ENCODE measurements at places on chromosomes 7 and 10.

- no peak for DNase-seq
These were observed 158.4 kb downstream of the BBS9 start for GRCh38 chr7:33287738-33288137.

- no peak for DNase-seq
These were observed 45.5 kb upstream of the LRRN3 start for GRCh38 chr7:111045449-111045848.

DNA sequence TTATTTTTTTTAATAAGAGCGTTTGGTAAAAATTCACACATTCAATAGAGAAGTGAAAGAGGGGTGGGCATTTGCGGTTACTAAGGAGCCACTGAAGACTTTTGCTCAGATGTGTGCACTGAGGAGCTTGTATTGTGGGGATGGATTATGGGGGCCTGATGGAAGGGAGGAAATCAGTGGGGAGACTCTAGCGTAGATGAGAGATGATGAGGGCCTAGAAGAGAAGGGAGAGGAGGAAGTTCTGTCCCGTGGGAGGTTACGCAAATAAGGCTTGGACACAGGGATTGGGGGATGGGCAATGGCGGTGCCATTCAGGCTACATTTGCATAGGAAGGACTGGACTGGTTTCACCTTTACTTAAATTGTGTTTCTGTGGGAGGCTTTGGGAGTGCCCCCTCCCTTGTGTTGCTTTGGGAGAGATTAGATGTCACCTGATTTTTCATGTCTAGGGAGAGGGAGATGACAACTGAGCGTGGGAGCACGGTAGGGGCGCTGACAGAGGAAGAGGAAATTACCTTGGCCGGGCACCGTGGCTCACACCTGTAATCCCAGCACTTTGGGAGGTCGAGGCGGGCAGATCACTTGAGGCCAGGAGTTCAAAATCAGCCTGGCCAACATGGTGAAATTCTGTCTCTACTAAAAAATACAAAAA is 2.2 kb upstream of the HIP1 start:
- DNase-seq = no peak

DNA sequence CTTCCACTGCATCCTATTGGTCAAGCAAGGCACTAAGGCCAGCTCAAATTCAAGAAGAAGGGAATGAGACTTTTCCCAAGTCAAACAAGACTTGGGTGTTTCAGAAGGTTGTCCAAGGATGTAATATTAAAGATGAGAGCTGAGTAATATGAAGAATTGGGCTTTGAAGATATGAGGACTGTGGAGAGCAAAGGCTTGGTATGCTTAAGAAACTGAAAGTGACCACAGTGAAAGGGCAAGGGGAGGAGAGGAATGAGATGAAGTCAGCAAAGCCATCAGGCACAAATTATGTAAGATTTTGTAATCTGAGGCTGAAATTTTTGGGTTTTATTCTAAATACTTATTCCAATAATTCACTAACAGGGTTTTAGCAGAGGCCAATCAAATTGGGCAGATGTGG is 38.6 kb upstream of the NPY start:
- no peak for DNase-seq

- DNase-seq = no peak
These were observed 5.3 kb downstream of the MMRN2 start for GRCh38 chr10:86952106-86952505.

DNA sequence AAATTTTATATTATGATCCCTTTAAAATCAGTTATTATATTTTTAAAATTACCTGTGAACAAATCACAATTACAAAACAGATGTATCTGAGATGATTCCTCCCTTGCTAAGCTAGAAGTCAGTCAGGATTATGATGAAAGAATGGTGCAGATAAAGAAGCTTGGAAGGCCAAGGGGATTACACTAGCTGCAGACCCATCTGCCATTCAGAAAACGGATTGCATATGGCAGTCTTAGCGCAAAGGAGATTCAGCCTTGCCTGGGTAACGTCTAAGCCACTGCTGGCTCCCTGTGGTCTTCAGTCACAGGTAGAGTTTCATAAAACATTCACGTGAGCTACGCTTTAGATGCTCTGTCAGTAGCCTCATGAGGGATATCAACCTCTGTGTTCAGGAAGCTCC is 222.2 kb downstream of the POU6F2 start:
- no peak for DNase-seq

GRCh38 chr7:98240961-98241673 is 10.9 kb downstream of the TECPR1 start:
- DNase-seq = peak; percentile 54

DNA sequence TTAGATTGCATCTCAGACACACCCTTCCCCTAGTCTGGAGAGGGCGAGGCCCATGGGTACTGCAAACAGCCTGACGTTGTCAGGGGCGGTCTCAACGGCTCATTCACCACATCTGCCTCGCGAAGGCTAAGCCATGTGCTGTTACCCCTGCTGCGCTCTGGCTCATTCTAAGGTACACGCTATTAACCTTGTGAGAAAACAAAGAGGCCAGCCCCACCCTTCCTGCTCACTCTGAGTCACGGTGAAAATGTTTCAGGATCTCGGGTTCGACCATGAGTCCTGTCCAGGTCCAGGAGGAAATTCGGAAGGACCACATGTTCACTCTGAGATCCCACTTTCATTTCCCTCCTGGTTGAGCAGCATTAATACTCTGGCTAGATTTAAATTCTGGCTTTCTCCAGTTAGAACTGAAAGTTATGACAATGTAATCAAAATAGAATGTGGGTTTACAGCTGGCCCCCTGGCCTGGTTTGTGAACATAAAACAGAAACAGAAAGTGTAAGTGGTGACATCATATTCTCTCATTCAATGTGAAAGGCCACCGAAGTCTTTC is 55.2 kb downstream of the EGFR start:
- DNase-seq = peak; percentile 32

GRCh38 chr7:127512663-127513062 is 72.7 kb downstream of the GCC1 start:
- DNase-seq = no peak

- DNase-seq = peak; percentile 47
These were observed 66.9 kb downstream of the MCMBP start for GRCh38 chr10:119805702-119806230.

DNA sequence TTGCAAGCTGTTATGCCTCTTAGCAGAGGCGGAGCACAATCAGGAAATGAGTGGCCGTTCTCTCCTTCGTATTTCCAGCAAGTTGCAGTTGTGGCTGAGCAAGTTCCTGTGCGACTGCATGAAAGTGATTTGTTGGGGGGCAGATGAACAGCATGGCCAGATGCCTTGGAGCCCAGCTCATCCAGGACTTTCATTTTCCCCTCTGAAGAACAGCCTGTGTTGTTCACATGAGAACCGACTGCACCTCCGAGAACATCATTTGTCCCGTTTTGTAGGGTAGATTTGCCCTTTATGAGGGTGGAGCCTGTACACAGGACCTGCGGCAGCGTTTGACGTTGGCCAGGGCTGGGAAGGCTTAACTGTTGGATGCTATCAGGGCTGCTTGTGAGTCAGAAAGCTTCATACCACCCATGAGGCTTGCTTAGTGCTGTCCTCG is 4.4 kb downstream of the BAG3 start:
- peak; percentile 84 for DNase-seq

DNA sequence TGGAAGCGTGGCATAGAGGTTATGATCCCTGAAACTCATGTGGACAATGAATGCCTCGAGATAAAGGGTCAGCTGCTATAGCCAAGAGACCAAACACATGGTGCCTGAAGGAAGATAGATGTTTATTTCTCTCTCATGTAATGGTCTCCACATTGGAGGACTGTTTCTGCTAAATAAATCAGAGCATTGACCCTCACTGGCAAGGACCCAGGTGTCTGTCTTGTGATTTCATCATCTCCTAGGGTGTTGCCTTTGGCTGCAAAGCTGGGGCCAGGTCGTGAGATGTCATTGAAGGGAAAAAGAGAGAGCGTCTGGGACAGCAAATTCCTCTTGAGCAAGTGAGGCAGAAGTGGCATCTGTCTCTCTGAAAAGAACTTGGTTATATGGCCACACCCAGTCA is 64.6 kb downstream of the JCAD start:
- DNase-seq = no peak

DNA sequence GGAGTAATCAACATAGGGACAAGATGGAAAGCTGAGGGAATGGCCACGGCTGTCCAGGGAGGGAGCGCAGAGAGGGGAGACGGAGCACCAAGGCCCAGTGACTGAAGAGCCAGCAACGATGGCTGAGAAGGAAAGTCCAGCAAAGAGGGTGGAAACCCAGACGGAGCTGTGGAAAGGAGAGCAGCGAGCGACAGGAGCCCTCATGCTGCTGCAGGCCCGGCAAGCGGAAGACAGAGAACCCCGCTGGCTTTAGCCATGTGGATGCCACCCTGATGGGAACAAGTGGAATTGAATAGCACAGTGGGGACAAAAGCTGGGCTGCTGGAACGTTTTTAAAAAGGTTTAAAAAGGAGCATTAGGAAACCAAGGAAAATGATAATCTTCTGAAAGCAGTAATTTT is 82.9 kb upstream of the DDC start:
- DNase-seq = no peak

- DNase-seq = no peak
These were observed 540.7 kb downstream of the MAGI2 start for GRCh38 chr7:78912781-78913180.

- no peak for DNase-seq
These were observed 38.5 kb upstream of the MTPN start for GRCh38 chr7:136015638-136016037.

DNA sequence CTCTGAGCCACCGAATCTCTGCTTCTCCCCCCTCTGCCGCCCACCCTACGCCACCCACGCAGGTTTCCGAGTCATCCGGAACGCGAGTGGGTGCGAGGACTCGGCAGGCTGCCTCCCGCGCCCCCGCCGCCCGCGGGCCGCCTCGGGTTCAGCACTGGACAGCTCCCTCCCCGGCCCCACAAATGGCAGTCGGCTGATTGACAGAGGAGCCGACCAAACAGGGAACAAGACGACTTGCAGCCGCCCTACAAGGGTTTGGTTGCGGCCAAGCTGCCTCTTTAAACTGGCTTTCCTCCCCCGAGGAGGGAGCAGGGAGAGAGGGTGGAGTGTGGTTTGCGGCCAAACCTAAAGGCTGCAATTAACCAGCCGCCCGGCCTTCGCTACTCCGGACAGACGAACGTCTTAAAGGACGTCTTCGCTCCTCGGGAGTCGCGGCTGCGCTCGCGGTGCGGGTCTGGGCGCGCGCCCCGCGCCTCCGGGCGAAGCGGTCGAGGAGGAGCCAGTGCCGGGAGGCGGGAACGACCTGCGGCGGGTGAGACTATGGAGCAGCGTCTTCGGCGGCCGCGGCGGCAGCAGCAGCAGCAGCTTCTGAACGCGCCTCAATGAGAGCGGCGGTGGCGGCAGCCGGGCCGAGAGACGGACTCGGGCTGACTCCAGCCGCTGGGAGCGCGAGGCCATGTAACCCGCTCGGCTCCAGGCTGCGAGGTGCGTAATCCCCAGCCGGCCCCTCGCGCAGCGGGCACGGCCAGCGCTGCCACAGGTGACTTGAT is at the start of gene GPR158:
GPR158 (plus strand) TSS at position 541 of the 770 bp plus-strand sequence. CDS start 420 bp downstream, outside the sequence.
- DNase-seq = peak; percentile 86

DNA sequence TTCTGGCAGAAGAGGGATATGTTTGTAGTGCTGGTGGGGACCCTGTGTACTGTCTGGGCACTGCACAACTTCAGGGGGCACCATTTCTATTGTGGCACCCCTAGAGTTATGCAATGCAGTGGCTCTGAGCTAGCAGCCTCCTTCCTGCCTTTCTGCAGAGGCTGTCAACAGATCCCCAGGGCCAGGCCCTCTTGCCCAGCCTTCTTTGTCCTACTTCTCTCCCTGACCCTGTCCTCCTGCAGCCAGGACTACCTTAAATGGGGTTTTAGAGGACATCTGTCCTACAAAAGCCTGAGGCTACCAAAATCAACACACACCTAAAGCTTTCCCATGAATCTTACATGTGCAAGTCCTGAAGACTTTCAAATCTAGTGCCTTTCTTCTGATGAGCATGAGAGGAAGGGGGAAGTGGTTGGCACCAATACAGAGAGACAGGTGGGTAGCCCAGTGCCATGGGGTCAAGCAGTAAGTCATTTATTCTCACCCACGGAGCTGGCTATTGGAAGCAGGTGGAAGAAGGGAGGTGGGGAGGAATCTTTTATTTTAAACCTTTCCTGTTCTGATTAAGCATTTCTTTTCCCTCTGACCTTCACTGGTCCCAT is 2.4 kb downstream of the SPOCK2 start:
- no peak for DNase-seq

DNA sequence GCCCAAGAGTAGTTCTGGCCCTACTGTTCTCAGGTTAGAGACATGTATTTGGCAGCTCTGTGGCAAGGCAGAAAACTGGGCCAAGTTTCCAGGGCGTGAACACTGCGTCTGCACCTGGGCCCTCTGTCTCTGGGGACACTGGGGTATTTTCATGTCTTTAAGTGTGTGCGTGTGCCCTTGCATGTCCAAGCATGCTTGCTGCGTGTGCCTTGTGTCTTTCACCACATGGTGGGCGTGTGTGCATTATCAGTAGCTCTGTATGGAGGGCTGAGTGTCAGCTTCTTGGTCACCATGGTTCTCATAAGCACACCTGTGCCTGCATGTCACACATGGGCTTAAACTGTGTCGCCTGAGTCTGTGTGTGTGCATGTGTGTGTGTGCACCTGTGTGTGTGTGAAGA is 69.3 kb downstream of the HIPK2 start:
- no peak for DNase-seq

- no peak for DNase-seq
These were observed 529 bp downstream of the ZNF853 start for GRCh38 chr7:6615723-6616555.

DNA sequence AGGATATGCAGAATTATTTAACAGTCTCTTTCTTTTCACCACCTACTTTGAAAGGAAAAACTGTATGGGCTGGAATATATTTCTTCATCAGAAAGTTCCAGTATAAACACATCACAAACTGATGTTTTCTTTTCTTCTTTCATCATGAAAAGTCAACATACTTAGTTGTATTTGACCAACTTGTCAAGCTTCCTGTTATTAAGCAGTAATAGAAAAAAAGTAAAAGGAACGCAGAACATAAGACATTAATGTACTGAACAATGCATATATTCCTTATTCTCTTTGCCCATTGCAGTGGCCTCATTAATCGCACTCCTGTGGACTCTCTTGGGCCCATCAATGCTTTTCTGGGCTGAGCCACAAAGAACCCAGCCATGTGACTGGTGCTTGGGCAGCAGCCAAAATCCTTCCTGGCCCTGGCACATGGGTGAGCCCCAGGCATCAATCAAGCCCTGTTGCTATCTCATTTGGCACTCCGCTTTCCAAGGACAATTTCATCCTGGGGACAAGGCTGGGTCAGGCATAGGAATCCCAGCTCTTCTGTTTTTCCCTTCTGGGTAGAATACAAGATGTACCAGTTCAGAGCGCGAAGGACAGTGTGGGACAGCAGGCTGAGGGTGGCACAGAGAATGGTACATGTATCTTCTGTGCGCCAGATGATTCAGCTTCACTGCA is 42.3 kb downstream of the RHOBTB1 start:
- DNase-seq = peak; percentile 59

GRCh38 chr10:30671026-30671616 is 41.6 kb upstream of the LYZL2 start:
- DNase-seq = peak; percentile 90

DNA sequence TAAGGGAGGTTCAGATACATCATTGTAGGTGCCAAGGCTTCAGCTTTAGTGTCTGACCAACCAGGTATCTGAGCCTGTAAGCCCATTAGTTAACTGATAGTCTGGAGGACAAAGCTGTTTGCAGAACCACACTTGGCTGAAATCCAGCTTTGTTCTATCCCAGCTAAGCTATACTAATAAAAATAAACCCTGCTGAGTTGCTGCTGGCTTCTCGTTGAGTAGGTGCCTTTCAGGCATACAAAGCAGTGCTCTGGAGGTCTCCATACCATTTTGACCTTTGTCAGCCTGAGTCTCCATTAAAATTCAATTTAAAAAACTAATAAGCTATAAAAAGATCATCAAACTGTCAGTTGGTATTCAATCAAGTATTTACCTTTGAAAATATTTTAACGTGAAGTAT is 22.0 kb downstream of the CDCA7L start:
- peak; percentile 87 for DNase-seq

Measured in endothelial cell of umbilical vein (primary cell).